M059J (cell line): ENCODE measurements at places on chromosomes 1 and 21. TPM values are rescaled to one million over a fixed set of nuclear protein-coding genes. Genes with fewer than 3 reads are reported as not detected.
A peak's percentile ranks its signal among the peaks of the same experiment; 100 is the strongest.

GRCh38 chr1:10597492-10598388 is 123.0 kb downstream of the PEX14 start:
- no peak for DNase-seq

DNA sequence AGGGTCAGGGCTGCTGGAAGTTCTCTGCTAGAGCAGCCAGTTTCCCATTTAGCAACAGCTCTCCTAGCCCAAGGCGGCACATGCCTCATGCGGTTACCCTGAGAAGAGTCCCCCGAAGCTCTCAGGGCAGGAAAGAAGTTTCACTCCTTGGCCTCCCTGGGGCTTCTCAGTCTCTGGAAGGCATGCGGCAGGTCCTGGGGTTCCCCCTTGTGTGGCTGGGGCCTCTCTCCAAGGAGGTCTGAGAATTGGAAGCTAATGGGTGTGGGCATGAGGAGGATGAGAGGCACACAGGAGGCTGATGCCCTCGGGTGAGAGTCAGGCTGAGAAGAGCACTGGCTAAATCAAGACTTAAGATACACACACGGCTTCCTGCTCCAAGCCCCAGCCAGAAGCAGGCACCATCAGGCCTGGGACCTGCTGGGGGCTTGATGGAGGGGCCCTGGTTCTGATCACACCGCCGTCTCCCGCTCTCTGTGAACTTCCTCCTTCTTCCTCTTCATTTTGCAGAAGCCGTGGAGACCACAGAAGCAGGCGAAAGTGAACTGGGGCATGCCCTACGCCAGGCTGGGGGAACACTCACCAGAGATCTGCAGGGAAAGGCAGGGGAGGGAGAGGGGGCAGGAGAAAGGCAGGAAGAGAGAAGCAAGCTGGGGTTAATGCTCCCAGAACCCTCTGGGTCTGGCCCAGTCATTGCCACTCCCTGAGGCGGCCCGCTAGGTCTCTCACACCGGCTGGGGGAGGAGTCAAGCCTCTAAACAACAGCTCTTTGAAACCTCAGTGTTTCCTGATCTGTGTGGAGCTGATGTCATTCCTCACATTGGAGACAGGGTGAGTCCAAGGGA is 15.1 kb downstream of the BLACAT1 start:
- DNase-seq: peak; percentile 87

- peak; percentile 18 for DNase-seq
Observed at GRCh38 chr1:158285756-158286241, 3.9 kb upstream of the CD1C start.

DNA sequence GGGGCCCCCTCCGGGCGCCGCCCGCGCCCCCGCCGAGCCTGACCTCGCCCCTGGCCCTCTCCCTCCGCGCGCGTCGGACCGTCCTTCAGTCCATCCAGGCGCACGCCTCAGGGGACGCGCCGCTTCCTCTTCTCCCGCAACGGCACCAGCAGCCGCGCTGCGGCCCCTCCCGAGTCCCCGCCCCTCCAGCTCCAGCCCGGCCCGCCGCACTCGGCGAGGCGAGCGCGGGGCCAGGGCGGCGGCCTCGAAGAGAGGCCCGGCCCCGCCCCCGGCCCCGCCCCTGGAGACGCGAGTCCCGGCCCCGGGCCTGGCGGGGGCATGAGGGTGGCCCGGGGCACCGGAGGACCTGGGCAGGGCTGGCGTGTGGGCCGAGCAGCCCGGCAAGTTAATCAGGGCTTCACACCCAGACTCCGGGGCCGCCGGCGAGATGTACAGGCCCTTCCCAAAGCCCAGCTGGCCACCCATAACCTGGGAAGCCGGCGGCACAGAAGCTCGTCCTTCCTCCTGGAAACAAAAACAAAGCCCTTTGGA is at the start of gene IGSF3:
Gene IGSF3, minus strand, starts transcription at position 159 of the 531 bp plus-strand sequence. CDS start 1,407 bp downstream, outside the sequence.
- DNase-seq: peak; percentile 72

GRCh38 chr1:110239441-110240430 is 29.6 kb downstream of the KCNC4 start:
- no peak for DNase-seq

DNA sequence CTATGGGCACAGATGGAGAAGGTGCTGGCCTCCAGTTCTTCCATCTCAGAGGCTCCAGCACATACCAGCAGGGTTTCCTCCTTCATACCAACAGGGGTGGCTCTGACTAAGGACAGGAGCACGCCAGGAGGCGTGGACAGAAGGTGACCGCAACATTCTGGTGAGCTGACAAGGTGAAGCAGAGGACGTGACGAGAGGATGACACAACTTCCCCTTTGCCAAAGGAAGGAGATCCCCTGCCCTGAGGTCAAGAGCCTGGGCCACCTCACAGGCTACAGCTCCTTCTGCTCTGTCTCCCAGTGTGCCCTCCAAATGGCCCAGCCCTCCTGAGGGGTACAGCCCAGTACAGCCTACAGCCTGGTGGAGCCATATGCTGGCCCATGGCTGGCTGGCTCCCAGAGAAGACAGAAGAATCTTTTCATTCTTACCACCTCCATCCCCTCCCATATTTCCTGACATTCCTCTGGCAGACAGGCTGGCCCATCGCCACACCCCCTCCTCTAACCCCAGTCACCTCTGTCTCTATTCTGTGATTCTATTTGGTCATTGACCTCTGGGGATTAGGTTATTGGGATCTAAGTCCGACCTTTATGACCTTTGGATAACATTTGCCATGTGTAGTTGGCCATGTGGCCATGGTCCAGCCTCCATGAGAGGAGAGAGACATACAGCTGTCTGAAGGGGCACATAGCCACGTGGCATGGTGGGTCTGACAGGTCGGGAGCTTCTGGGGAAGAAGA is 5.1 kb upstream of the LAMB3 start:
- peak; percentile 99 for DNase-seq

GRCh38 chr1:14524826-14525636 is 73.5 kb upstream of the KAZN start:
- DNase-seq: no peak

DNA sequence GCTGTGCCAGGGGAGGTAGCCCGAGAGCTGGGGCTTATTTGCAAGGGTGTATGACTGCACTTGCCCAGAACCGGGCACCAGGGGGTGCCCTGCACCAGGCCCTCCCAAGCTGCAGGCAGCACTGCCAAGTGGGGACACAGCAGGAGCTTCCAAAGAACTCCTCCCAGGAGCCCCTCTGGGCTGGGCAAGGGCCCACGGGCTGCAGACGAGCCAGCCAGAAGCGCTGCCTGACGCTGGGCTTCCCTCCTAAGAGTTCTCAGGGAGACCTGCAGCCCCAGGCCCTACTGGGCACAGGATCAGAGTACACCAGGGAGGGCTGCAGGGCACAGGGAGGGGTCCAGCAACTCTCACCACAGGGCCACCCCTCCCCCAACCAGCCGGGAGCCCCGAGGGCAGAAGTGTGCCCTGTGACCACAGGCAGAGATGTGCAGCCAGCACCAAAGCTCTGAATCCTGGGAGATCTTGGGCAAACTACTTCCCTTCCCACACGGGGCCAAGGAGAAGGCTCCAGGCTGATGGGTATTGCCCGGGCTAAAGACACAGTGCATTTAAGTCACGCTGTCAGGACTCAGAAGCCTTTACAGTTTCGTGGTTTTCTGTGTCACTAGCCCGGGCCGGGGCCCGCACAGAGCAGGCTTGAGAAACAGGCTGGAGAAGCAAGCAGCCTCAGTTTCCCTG is 63.4 kb downstream of the KCNAB2 start:
- DNase-seq: peak; percentile 62

- peak; percentile 83 for DNase-seq
Observed at GRCh38 chr1:193111641-193112090, 6.5 kb upstream of the GLRX2 start.

- peak; percentile 65 for DNase-seq
Observed at GRCh38 chr1:215568299-215568692, 1.2 kb downstream of the KCTD3 start.

The B4GALT2 gene
- total RNA-seq: 99.4 and 111 TPM in 2 replicates

DNA sequence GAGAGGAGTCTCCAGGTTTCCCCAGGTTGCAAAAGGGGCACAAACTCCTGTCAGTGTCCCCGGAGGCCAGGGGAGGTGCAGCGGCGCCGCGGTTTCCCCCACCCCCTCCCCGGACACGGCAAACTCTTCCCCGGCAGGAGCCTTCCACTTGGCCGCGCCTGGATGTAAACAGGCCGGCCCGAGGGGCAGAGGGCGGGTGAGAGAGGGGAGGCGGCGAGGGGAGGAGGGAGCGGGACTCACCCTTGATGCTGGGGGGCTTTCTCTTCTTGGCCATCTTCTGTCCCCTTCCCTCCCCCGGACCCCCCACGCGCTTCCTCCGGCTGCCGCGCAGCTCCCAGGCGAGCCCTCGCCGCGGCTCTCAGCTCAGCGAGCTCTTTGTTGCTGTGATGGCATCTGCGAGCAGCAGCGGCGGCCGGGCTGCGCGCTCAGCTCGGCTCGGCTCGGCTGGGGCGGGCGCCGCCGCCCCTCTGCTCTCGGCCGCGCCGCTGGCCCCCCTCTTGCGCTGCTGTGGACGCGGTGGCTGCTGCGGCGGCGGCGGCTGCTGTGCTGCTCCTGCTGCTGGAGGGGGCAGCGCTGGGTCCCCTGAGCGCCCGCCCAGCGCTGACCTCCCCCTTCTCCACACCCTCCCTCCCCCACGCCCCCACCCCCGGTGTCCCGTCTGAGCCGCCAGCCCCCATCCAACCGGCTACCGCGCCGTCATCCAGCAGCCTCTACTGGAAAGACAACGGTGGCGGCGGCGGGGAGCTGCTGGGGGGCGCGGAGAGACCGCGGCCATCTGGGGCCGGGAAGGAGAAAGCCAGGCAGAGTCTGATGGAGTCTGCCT is 4.9 kb upstream of the SLC44A5 start:
- peak; percentile 14 for DNase-seq

The NT5C1A gene
- not detected in 2 replicates for total RNA-seq

DNA sequence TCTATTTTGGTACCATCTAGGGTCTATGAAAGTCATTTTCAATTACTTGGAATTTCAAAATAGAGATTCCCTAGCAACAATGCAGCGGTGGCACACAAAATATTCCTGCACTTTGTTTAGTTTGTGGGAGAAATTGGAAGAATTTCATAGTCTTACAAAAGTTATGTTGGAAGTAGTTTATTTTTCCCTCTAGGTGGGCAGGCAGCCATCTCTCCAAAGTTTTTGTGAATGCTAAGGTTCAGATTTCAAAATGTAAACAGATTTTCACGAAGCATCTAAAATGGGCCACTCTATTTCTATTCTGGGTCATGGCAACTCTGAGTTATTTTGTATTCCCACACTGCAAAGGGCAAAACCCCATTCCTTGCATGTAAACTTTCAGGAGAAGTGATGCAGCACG is 8.0 kb downstream of the SMCP start:
- no peak for DNase-seq

The BSND gene
- total RNA-seq: not detected in 2 replicates

DNA sequence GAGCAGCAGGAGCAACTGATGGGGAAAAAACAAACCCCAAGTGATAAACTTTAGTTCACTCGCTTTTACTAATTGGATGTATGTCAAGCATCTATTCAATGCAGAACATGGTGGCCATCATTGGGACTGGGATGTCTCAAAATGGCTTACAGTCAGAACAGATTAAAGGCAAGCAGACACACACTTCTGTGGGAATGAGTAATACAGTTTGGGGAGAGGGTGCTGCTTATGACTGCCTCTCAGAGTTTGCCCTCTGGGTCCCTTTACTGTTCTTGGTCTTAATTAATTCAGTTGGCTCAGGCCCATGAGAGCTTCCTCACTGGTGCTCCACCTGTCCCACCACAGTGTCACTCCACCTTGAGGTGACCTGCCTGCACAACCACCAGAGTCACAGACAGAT is 119.5 kb downstream of the TBX19 start:
- DNase-seq: peak; percentile 29

The DDI2 gene
- total RNA-seq: 17.4 and 19.4 TPM in 2 replicates

- DNase-seq: peak; percentile 22
Observed at GRCh38 chr1:78779831-78780230, 130.2 kb downstream of the IFI44 start.

- no peak for DNase-seq
Observed at GRCh38 chr1:101996825-101997465, at the start of gene OLFM3. OLFM3 (minus strand) TSS chr1:101996926.

DNA sequence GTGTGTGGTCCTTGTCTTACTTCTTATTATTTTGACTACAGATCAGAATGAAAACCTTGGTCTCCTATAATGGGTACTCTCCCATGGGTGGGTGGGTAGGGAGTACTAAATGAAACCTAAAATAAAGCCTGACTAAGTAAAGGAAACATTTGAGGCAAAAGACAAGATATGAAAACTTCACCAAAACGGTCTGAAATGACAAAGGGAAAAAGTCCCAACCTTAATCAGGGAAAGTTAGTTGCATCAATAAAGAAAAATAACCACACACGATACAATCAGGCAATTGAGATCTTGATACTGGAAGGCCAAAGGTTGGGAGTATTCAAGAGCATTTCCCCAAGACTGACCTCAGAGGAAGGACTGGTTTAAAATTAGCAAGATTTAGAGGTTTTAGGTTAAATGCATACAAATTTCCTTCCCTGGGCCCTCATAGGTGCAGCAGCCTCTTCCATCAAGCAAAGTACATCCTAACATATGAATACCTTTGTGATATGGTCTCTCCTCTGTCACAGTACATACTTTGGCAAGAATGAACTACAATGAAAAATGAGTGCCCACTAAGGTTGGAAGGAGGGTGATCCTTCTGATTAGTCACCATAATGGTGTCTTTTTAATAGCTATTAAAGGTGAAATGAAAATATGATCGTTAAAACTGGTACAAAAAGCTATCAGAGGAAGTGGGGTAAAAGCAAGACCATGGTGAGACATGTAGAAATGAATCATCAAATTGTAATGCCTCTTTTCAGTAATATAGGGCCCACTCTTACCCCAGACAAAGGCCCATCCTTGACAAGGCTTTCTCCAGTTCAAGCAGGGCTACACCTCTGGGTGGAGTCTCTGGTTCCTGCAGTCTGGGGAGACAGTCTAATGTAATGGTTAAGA is 15.3 kb upstream of the TNFSF4 start:
- DNase-seq: no peak

DNA sequence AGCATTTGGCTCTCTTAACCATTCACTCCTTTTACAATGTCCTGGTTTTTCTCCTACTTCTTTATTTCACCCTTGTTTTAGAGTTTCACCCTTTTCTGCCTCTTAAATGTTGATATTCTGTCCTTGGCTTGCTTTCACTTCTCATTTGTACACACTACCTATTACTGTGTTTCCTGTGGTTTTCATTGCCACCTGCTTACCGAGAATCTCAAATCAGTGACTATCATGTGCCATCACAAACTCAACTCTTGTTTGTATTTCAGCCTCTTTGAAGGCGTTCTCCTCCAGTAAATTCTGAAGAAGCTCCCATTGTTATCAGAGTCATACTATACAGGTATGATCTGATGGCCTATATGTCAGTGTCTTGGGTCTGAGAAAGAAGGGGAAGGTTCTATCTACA is 65.7 kb downstream of the NPHS2 start:
- no peak for DNase-seq

DNA sequence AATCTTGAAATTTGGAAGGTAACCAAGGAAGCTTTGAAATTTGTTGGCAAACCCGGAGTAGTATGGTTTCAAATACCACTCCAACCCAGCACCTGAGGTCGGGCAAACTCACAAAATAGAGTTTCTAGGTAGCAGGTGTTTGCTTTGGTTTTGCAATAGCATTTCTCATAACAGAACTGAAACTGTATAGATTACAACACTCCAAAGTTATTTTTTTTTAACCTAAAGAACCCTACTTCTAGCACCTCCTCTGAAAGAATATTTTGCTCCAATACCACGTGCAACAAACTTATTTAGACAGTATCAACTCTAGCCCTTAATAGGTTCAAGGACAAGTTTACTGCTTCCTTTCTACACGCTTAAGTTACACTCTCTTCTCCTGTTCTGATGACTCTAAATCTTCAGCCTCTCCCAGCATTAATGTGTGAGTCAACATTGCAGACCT is 178.5 kb upstream of the FMN2 start:
- no peak for DNase-seq
